ENCODE measurements at places on chromosomes 16 and 17.
A peak's percentile ranks its signal among the peaks of the same experiment; 100 is the strongest.

GRCh38 chr17:44967907-44968224 is 237 bp downstream of the C1QL1 start:
- no peak for DNase-seq

GRCh38 chr17:81684442-81684911 is 666 bp downstream of the HGS start:
- no peak for DNase-seq

DNA sequence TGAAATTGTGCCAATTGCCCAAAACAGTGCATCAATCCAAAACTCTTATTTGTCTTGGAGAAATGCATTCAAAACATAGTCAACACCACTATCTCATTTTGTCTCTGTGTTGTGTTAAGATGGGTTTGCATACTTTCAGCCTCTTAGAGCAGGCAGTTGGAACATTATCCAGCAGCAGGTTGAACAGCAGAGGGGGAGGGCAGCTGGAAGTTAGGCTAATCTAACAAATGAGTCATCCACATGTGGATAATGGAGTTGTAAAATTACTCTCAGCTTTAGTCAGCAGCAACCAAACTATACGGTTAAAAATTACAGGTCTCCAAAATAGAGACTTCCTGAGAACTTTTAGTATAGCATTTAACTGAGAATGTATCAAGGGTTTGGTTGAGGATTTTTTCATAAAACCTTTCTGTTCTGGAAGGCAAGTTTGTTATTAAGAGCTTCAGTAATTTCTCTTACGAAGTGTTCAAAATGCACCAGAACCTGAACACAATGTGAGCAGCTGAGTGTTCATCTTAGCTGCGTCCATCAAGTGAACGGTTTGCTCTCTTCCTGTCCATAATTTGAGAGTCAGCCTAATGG is 46.3 kb downstream of the PRKCA start:
- no peak for DNase-seq

DNA sequence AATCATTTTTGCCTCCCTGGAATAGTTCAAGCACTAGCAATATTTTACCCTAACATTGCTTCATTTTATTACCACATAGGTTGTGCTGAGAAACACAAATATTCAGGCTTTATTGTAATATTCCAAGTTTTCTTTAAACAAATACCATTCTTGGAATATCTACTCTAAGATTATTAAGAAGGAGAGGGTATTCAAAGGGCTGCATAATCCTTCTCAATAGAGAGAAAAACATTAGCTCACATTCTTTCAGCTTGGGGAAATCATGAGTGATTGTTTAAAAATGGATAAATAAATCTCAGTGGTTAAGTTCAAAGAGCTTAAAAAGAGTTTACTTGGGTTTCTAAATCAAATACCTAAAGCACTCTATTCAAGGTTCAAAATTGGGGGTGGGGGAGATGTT is 111.9 kb upstream of the CORO6 start:
- no peak for DNase-seq

GRCh38 chr16:87033541-87034300 is 283.5 kb downstream of the C16orf95 start:
- peak; percentile 55 for DNase-seq

DNA sequence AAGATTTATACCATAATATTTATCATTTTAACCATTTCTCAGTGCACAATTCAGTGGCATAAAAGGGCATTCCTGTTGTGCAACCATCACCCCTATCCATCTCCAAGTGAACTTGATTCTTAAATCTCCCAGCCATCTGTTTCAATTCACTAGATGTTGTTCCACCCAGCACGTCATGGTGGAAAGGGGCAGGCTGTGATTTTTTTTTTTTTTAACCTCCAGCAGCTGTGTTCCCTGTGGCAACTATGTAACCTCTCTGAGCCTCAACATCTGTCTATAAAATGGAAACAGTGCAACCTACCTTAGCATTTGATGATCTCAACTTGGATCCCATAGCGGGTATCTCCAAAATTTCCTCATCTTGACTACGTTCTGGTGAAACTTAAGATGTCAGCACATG is 604.5 kb downstream of the WWOX start:
- DNase-seq = no peak

- no peak for DNase-seq
Measured at GRCh38 chr16:87288753-87289362, 28.3 kb downstream of the C16orf95 start.

GRCh38 chr17:65078441-65079160 is 22.1 kb upstream of the GNA13 start:
- DNase-seq = no peak

GRCh38 chr17:67055041-67055443 is 10.7 kb downstream of the CACNG1 start:
- no peak for DNase-seq

GRCh38 chr17:45098869-45099616 is 33.3 kb downstream of the PLCD3 start:
- DNase-seq = peak; percentile 96

DNA sequence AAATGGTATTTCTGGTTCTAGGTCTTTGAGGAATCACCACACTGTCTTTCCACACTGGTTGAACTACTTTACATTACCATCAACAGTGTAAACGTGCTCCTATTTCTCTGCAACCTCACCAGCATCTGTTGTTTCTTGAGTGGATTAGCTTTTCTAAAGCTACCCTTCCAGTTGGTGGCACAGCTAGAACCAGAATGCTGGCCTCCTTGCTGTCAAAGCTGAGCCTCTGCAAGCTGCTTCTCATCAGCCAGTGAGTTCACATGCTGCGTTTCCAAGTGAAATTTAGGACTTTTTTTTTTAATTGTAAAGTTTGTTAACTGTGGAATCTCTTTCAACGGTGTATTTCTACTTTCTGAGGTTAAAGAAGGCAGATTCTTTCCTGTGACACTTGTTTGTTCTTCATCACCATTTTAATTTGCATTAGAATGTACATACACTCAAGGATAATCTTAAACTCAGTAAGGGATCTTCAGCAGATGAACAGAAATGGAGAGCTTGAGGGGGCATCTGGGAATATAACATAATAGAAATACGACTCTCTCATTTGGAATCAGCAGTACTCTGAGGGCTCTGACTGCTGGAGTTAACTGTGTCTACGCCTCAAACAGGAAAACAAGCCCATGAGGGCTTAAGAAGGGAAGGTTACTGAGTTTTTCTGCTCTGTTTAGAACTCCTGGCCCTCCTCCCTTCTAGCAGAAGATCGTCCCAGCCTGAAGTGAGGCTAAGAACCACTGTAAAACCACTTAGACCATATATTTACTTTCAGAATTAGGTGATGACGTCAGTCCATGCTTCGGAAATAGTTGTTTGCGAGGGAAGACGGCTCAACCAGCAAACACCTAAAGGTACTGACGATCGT is 148.4 kb upstream of the FAM20A start:
- DNase-seq = no peak

DNA sequence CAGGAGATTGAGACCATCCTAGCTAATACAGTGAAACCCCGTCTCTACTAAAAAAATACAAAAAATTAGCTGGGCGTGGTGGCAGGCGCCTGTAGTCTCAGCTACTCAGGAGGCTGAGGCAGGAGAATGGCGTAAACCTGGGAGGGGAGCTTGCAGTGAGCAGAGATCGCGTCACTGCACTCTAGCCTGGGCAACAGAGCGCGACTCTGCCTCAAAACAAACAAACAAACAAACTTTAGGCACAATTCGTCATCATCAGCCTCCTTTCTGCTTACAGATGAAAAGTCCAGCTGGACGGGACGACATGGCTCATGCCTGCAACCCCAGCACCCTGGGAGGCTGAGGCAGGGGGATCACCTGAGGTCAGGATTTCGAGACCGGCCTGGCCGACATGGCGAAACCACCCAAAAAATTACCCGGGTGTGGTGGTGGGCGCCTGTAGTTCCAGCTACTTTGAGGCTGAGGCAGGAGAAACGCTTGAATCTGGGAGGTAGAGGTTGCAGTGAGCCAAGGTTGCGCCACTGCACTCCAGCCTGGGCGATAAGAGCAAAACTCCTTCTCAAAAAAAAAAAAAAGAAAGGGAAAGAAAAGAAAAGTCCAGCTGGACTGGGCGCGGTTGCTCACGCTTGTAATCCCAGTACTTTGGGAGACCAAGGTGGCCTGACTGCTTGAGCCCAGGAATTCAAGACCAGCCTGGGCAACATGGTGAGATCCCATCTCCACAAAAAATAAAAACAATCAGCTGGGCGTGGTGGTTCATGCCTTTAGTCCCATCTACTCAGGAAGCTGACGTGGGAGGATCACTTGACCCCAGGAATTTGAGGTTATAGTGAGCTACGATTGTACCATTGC is 1.5 kb upstream of the SPIRE2 start:
- DNase-seq = no peak

DNA sequence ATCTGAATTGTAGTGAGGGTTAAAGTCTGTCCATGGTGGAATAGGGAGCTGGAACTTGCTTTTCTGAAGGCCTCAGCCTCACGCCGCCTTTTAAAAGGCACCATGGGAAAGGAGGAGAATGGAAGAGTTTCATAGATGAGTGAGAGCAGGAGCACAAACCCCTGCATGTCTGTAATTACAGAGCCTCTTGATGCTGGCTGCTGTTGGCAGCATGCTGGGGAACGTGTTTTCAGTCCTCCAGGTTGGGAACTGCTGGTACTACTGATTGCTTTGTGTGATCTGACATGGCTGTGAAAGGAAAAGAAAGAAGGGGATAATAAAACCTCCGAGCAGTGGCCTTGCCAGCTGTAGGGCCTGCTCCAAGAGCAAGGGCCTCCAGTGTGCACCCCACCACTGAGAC is 16.8 kb upstream of the DYNLL2 start:
- DNase-seq = no peak

GRCh38 chr16:48556913-48557351 is 53.0 kb downstream of the N4BP1 start:
- no peak for DNase-seq

- no peak for DNase-seq
Measured at GRCh38 chr16:1975432-1976215, 3.8 kb downstream of the TBL3 start.

GRCh38 chr17:10600571-10600970 is 51.1 kb upstream of the MYH2 start:
- no peak for DNase-seq

GRCh38 chr16:81251871-81252270 is 13.4 kb downstream of the BCO1 start:
- no peak for DNase-seq

GRCh38 chr17:12739500-12739899 is 49.8 kb upstream of the ARHGAP44 start:
- DNase-seq = no peak

DNA sequence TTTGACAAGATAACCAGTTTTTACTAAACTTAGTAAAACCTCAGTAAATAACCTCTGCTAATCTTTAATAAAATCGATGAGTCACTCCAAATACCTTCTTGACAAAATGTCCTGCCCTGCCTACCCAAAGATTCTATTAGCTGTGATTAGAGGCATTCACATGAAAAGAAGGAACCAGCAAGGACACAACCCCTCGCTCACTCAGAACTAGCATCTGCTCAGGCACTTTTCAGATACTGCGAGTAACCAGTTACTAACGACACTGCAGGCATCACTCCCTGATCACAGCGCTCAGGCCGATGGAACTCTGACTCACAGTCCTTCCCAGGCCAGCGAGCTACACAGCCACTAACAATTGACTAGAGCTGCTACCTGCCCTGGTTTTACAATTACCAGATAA is 24.3 kb downstream of the PELP1 start:
- no peak for DNase-seq

DNA sequence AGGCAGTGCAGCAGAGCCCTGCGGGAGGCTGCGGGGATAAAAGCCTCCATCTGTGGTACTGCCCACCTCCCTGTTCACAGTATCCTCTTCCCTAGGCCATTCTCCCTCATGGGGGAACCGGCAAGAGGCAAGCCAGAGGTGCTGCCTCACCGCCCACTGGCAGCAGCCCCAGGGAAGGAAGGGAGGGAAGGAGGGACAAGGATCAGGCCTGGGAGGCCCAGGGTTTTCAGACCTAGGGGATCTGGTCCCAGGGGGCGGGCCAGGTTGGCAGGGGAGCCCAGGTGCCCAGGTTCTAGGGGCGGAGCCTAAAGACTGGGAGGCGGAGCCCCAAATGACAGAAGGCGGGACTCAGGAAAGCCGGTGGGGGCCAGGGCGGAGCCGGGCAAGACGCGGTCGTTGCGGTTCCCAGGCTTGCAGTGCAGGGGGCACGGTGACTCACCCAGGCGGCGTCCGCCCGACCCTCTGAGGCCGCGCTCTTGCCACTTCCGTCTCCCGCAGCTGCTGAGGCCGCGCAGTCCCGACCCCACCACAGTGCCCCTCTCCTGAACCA is 3.0 kb upstream of the MTMR4 start:
- no peak for DNase-seq

- DNase-seq = no peak
Measured at GRCh38 chr17:77535892-77536291, 395.1 kb downstream of the SEC14L1 start.

DNA sequence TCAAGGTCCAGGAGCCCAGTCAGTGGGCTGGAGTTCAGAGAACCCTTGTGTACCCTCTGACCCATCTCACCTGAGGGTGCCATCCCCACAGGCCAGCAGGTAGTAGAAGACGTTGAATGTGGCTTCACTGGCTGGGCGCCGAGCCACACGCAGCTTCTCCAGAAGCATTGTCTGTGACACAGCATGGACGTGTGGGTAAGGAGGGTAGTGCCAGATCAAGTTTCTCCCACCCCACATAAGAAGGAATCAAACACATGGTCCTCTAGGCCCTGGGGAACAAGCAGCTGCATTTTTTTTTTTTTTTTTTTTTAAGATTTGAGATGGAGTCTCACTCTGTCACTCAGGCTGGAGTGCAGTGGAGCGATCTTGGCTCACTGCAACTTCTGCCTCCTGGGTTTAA is 60.9 kb downstream of the MYO18A start:
- no peak for DNase-seq

DNA sequence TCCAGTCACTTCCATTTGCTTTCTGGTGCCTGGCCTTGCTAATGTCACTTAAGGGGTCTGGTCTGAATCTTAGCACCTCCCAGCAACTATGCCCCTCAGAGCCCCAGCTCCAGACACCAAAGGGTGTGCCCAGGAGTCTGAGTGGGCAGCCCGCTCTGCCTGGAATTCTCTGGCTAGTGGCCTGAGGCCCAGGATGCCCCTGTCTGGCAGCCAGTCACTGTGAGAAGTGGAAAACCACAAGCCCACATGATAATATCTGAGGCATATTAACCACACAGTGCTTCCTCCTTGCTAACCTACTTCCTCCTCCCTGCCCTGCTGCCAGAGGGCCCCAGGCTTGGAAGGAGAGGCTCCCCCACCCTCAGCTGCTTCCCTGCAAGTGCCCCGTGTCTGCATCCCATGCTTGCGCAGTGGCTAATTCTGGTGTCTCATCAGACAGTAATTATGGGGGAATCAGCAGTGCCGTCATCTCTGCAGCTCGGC is 14.0 kb downstream of the SRCIN1 start:
- no peak for DNase-seq

GRCh38 chr17:4895657-4896331 is 3.5 kb upstream of the C17orf107 start:
- DNase-seq = no peak

DNA sequence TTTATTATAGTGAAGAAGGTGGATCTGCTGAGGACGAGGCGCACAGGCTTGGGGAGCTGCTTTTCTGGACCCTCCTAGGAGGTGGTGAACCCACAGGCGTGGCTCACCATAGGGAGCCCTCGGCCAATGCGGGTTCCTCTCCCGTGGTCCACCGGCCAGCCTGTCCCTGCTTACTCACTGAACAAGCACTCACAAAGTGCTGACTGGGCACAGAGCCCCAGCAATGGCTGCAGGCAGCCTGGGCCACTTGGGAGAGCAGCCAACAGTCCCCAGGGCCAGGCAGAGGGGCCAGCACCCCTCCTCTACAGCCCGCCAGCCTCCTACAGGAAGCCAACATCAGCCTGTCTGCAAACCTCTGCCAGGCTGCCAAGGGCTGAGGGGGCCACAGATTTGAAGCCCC is 19.1 kb upstream of the NCBP3 start:
- DNase-seq = peak; percentile 76

- no peak for DNase-seq
Measured at GRCh38 chr17:37170881-37171425, 204.8 kb upstream of the C17orf78 start.
